Glomerular endothelial cell (primary cell): ENCODE measurements at places on chromosomes 11 and 22. TPM values are rescaled to one million over a fixed set of nuclear protein-coding genes. Genes with fewer than 3 reads are reported as not detected.

CSNK1E gene
- 142 and 187 TPM in 2 replicates for total RNA-seq

CHRM1 gene
- total RNA-seq = not detected in 2 replicates

PAMR1 gene
- 0.18 TPM in 1 of 2 replicates, not detected in the other for total RNA-seq

MUC6 gene
- total RNA-seq = not detected in 2 replicates

F2 gene
- 0.19 TPM in 1 of 2 replicates, not detected in the other for total RNA-seq

DDIAS gene
- 1.2 and 4.2 TPM in 2 replicates for total RNA-seq

MS4A2 gene
- not detected in 2 replicates for total RNA-seq

P2RY2 gene
- 1.4 and 2.3 TPM in 2 replicates for total RNA-seq

MN1 gene
- 8.0 and 12.7 TPM in 2 replicates for total RNA-seq

CD3D gene
- total RNA-seq = not detected in 2 replicates

OR5P2 gene
- total RNA-seq = not detected in 2 replicates

FOLH1 gene
- total RNA-seq = 4.3 and 10.9 TPM in 2 replicates

BBOX1 gene
- total RNA-seq = not detected in 2 replicates

OR52N4 gene
- not detected in 2 replicates for total RNA-seq

RASD2 gene
- total RNA-seq = 0.19 and 0.29 TPM in 2 replicates

MMP7 gene
- total RNA-seq = 9.8 and 57.1 TPM in 2 replicates

GLB1L2 gene
- 0.92 and 0.99 TPM in 2 replicates for total RNA-seq

RAG2 gene
- not detected in 2 replicates for total RNA-seq

ATP5MG gene
- 53.5 and 61.7 TPM in 2 replicates for total RNA-seq
